CD4-positive, alpha-beta T cell treated with Interferon alpha-2 for 1 hour (primary cell): ENCODE measurements at places on chromosomes 6 and 20.

- no peak for DNase-seq
These were observed 2.4 kb downstream of the CEP85L start for GRCh38 chr6:118648866-118649554.

DNA sequence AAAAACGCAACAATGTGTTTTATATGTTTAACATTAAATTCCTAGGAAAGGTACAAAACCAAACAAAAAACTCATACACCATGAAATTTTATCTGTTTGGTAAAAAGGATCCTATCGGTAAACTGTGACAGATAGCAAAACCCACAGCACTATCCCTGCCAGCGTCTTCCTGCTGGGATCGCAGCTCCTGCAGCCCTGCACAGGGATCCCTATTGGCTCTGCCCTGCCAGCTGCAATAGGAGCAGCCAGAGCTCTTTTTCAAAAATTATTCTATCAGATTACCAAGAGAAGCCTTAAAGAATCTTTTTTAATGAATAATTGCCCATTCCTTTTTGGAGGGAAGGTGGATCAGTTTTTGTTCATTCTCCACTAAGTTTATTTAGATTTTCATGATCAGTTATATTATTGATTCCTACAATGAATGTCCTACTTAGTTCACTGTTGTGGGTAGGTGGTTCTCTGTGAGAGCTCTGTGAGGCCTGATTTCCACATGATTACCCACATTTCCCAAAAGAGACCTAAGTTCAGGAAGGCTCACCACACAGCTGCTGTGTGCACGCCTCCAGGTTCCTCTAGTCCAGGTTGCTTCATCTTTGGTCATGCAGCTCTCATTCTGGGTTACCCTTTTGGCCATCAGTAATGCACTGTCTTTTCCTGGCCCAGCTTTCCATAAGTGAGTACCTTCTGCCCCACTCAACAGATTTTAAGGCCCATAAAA lies 293.8 kb downstream of the FRK start:
- no peak for DNase-seq

- DNase-seq = no peak
These were observed 1.8 kb downstream of the SNRPB start for GRCh38 chr20:2468581-2469407.

DNA sequence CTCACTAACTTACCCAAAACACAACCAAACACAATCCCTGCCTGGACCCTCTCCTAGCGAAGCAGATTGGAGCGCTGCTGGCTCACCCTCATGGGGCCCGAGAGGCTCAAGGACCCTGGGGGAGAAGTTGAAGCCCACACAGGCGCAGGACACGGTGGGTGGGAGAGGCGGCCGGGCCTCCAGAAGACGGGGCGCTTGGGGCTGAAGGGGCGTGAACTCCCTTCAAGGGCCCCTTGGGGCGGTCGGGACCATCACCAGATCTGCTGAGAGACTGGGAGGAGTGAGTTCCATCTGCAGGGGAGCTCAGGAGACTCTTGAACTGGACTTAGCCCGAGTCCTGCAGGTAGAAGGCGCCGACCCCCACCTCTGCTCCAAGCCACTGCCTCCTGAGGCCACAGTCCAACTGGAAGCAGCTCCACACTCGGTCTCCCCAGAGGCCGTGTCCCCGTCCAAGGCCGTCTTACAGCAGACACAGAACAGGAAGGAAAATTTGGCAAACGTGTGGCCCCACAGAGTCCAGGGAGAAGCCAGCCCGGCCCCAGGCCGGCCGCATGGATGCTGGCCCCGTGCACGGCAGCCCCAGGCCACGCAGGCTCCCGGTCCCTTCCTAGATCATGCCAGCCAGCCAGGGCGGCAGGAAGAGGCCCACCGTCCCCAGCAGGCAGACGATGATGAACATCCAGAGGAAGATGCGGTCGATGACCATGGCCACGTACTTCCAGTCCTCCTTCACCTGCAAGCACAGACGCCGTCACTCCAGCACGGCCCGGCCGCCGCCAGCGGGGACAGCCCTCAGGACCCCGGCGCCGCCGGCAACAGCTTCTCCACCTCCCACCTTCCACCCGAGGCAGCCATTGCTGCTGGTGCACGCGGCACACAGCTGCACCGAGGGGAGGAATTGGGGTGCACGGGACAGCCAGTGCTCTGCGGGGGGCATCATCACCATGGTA lies 14.7 kb downstream of the CHRNA4 start:
- no peak for DNase-seq

GRCh38 chr20:38986663-38987062 lies 24.5 kb downstream of the DHX35 start:
- DNase-seq = no peak

DNA sequence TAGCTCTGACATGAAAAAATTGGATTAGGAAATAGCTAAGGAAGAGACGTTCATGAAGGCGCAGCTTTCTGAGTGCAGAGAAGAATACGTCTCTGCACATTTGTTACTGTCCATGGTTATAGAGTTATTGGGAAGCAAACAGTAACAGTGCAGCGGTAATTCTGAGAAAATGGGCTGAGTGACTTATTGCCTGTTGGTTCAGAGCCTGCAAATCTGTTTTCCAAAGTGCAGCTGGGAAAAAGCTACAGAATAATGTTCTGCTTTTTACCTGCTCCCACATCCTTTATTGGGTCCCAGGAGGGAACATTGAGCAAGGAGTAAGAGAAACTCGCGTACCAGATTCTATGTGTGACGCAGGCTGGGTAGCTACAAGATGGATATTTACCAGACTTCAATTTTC lies 160.2 kb downstream of the BTBD3 start:
- DNase-seq = no peak

DNA sequence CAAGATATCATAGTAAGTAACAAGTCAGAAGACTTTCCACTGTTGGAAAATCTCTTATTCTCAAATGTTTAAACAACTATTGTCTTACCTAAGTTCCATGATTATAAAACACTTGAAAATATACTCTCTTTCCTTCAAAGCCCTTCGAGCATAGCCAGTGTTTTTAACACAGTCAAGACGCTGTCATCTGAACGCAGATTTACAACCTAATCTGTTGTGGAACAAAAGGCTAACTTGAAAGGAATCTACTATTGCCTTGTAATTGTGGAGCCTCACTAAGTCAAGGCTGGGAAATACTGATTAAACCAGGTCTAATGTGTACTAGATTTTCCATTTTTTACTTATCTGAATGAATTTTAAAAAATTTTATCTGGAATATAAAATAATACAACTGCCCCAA lies 205.8 kb downstream of the TRDN start:
- no peak for DNase-seq

- no peak for DNase-seq
These were observed 140.7 kb downstream of the FUT9 start for GRCh38 chr6:96156425-96156824.

DNA sequence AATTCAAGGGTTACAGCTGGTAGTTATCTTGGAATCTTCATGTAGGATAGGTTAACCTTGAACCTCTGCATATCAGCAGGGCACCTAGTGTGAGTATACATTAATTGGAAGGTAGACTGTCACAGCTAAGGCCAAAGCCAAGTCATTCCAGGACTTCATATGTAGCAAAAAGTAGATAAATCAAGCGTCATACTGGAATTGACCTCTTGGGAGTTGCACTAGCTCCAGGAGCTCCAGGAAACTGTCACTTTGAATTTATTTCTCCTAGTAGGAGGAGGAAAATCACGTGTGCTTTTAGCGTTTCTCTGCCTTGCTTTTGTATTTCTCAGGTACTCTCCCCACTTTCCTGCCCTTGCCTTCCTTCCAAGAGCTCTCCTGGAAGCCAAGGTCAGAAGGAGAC lies 30.3 kb downstream of the RIPOR2 start:
- DNase-seq = no peak
